Activated CD8-positive, alpha-beta memory T cell treated with anti-CD3 and anti-CD28 coated beads for 24 hours (primary cell): ENCODE measurements at places on chromosomes 12 and 14.

DNA sequence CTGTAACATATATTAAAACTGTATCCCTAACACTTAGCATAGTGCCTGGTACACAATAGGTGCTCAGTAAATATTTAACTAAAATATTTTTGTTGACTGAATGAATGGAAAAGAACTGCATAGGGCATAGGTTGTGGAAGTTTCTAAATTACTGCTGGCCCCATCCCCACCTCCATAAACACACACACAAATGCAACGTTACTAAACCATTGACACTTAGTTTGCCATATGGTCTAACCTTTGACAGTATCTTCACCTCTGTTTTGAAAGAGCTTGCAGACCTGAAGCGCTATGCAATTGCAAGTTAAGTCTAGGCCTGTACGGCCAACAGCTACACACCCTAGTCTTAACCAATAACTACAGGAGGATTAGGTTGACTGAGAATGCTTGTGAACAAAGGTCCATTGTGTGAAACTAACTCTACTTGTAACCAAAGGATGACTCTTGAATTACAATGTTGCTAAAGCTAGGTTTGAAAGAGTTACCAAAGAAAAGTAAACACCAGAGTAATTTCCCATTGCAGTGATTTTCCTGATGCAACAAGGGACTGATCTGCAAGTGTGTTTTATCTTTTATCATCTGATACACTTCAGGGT, 924 bp upstream of the MANSC1 start:
- DNase-seq: no peak

DNA sequence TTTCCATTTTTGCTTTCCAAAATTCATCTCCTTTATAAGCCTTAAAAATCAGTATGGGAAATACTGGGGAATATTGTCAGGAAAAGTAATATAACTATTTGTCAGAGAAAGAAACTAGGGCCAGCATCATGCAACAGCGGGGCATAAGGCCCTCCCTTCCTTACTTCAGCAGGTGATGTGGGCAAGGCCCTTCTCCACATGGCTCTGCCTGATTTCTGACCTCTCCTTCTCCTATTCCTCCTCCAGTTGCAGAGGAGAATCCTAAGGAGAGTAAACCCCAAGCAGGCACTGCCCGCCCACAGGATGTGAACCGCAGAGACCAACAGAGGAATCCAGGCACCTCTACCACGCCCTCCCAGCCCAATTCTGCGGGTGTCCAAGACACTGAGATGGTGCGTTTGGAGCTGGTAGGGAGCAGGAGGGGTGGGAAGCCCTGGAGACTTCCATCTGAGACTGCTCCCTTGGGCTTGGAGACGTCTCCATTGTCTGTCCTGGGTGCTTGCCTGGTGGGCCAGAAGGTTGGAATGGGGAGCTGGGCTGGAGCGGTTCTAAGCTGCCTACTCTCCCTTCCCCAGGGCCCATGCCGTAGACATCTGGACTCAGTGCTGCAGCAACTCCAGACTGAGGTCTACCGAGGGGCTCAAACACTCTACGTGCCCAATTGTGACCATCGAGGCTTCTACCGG, 2.7 kb upstream of the SOAT2 start:
- DNase-seq: peak; percentile 55

DNA sequence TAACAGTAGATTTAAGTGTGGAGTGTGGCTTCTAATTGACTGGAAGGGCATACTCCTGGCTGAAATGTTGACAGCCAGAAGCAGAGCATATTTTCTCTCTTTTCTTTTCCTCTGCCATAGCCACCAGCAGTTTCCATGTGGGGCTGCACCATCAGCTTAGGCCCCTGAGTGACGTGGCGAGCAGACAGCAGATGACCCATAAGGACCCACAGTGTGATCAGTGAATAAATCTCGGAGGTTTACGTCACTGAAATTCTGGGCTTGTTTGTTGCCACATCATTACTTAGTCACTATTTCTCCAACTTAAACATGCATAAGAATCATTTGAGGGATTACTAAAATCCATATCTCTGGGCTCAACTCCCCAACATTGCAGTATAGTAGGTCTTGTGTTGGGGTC, 549.7 kb upstream of the TMEM132C start:
- DNase-seq: no peak

GRCh38 chr14:35231207-35231760, 60.9 kb upstream of the PSMA6 start:
- no peak for DNase-seq

DNA sequence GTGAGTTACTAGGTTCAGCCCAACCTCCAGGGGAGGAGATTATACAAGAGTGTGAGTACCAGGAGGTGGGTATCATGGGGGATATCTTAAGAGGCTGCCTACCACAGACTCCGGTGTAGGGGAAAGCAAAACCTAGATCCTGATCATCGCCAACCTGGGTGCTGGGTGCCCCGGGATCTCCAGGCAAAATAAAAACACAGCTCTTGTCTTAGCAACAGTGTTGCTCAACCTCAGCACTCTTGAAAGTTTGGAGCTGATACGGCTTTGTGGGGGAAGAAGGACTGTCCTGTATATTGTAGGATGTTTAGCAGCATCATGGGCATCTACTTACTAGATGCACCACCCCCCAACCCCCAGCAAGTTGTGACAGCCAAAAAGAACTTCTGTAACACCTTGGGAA, 74.5 kb downstream of the CCDC60 start:
- no peak for DNase-seq

GRCh38 chr14:24355009-24355408, 13.0 kb upstream of the NFATC4 start:
- DNase-seq: no peak

GRCh38 chr12:57452181-57452936, 2.7 kb upstream of the INHBE start:
- no peak for DNase-seq

GRCh38 chr12:117897372-117898161, 71.2 kb downstream of the KSR2 start:
- no peak for DNase-seq

DNA sequence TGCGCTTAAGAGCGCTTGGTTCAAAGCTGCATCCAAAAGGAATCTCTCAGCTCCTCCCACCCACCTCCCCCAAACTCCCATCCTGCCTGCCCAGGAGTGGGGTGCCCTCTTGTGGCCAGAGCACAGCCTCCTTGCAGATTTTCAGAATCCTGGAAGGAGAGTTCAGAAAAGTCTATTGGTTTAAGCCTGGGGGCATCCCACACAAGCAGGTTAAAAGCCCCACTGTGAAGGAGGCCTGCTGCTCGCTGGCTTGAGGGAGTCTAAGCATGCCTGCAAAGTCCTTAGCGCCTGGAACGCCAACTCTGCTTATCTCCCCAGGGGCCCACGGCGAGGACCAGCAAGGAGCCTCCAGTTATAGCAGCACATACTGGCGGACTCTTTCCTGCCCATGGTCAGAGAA, 297.1 kb downstream of the KSR2 start:
- DNase-seq: no peak

DNA sequence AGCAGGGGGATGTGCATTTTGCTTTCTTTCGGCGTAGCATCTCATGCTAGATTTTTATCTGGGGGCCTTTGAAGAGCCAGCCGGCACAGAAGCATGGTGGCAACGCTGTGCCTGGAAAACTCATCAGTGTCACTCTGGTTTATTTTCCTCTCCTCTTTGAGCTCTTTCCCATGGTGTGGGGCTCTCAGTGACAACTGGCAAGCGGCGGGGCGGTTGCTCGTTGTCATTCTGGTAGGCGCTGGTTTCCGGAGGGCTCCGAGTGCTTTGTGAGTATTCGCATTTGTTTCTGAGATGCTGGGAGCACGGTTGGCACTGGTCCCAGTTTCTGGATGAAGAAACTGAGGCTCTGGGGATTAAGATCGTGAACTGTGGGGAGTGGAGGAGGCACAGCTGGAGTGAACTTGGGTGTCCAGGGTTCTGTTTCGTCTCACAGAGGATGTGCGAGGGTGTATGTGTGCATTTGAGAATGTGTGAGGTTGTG, 23.3 kb downstream of the TPCN1 start:
- DNase-seq: no peak

DNA sequence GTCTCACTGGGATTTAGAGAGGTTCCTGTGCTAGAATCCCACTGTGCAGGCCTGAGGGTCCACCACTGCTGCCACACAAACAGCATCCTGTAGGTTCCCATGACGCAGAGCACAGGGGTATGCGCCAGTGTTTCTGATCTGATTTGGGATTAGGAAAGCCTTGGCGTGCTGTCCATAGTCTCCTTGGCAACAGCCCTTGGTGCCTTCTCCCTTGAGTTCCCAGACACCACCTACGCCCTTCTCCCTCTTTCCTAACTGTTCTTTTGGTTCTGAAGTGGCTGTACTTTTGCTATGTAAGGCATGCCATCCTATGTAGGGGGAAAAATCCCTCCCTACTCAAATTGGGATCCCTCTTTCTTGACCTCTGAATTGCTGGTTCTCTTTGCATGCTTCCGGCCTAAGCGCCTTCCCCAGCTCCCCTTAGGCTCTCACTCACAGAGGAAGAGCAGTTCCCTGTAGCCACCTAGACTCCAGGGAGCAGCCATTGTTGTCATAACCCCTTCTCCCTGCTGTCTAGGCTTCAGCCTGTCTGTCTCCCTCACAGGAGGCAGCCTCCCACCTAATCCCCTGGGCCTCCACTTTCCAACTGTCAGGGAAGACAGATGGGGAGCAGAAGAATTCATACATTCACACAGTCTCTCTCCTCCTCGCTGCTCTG, 14.8 kb upstream of the RIC8B start:
- DNase-seq: no peak

GRCh38 chr12:71397433-71397954, 42.1 kb upstream of the LGR5 start:
- DNase-seq: no peak

GRCh38 chr14:65792208-65792905, 379.8 kb downstream of the FUT8 start:
- DNase-seq: no peak

- peak; percentile 92 for DNase-seq
These were observed 65.1 kb downstream of the PCNX1 start for GRCh38 chr14:70972107-70972976.

DNA sequence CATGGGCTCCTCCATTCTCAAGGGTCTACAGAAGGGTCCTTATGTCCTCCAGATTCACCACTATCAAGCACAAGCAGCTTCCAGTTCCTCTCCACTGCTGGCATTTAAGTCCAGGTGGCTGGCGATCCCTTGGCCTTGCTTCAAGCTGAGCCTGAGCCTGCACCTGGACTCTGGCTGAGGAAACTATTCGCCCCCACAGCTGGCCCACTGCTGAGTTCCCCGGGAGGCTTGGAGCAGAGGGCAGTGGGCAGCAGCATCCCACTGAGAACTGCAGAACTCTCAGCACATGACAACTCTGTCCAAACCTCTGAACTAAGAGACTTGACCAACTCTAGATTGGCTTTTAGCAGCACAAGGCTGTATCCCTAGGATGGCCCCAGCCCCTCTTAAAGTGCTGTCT, 11.3 kb upstream of the RABGGTA start:
- DNase-seq: no peak

GRCh38 chr12:53600490-53601295, 25.5 kb downstream of the ATF7 start:
- DNase-seq: no peak

GRCh38 chr12:88805286-88805685, 225.0 kb upstream of the KITLG start:
- DNase-seq: no peak

DNA sequence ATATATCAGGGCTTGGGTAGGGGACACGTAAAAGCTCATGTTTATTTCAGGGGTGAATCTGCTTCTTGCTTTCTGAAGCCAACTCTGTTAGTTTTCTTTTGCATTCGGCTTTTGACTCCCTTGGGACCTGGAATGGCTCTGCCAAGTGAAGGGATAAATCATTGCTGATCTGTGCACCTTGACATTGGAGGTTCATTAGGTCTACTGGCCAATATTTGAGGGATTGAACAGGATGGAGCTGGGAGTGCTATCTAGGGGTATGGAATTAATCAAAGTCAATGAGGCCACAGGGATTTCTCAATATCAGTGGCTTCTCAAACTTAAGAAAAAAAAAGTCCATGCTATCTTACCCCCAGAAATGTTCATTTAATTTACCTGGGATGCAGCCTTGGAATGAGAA, 203.5 kb upstream of the RMST start:
- DNase-seq: no peak

GRCh38 chr12:112676507-112676906, 115.0 kb upstream of the RPH3A start:
- no peak for DNase-seq

- no peak for DNase-seq
These were observed 11.3 kb downstream of the ATF1 start for GRCh38 chr12:50775251-50775650.

- peak; percentile 88 for DNase-seq
These were observed 87.4 kb downstream of the B4GALNT3 start for GRCh38 chr12:546920-547845.

GRCh38 chr12:10613349-10614055, at the start of gene MAGOHB:
Gene MAGOHB, minus strand, starts transcription at chr12:10613609. Its CDS starts 77 bp downstream, at chr12:10613532.
- DNase-seq: peak; percentile 100

DNA sequence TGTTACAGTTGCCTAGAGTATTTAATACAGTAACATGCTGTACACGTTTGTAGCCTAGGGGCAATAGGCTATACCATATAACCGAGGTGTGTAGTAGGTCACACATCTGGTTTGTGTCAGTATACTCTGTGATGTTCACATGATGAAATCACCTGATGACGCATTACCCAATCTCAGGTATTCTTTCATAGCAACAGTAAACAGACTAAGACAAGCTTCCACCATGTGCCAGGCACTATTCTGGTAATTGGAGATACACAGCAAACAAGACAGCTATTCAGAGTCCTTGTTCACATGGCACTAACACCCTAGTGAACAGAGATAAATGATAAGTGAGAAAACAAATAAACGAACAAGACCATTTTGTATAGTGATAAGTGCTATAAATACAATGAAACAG, 3.8 kb upstream of the PDE3A start:
- DNase-seq: no peak

DNA sequence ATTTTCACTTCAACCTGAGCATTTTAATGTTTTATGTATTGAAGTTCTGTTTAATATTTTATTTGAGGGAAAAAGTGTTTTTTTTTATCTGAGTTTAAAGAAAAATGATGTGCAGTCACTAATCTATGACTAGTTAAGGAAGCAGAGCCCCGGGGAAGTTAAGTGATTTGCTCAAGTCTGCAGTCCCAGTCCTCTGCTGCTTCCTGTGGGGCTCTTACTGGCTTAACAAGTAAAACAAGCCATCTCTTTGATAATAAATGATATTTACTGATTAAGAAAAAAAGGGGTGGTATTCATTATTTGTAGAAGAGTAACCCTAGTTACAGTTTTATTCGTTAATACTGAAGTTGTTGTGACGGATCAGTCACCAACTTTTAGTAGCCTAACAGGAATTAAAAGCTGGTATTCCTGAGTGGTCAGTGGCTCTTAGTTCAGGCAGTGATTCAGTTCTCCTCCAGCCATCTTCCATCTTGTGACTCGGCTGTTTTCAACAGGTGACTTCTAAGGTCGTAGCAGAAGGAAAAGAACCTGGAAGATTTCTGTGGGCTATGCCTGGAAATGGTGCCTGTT, 21.7 kb downstream of the BICDL1 start:
- DNase-seq: no peak

GRCh38 chr12:77808534-77808933, 22.2 kb upstream of the NAV3 start:
- no peak for DNase-seq
